ENCODE measurements at places on chromosomes 6 and 20.

DNA sequence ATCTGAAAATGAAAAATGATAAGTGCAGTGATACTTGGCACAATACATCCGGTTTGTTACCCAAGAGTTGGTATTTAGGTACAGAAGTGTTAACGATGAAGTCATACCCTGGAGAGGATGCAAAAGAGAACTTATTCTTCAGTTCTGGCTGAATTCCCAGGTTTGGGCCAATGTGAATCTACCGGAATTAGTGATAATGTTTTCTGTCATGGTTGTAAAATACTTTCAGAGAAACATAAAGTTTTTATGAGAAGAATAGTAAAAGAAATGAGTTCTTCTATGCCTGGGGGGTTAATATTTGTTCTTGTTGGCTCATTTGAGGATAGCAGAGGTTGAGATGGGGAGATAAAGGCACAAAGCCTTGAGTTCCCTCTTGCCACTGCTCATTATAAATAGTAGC lies 509.9 kb upstream of the POU3F2 start:
- no peak for DNase-seq

- DNase-seq, result no peak
Observed at GRCh38 chr6:44189257-44189656, 27.5 kb upstream of the MYMX start.

GRCh38 chr6:89940225-89941027 lies 46.2 kb downstream of the GJA10 start:
- peak; percentile 89 for DNase-seq

DNA sequence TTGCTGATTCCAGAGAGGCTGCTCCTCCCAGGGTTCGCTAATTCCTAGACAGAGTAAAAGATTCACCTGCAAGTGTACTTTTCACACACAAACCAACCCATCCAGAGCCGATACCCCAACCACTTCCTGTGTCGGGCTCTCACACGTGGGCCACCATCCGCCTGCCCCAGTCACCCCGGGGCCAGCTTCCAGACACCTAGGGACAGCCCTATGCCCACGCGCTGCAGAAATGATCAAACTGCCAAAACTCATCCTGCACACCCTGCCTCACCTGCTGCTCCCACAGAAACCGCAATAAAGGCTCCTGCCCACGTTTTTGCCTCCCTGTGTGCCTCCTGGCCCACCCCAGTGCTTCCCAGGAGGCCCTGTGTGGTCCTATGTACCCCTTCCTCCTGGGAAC lies 59.5 kb downstream of the PSMG4 start:
- no peak for DNase-seq

- peak; percentile 39 for DNase-seq
Observed at GRCh38 chr6:147285087-147285855, 81.1 kb downstream of the STXBP5 start.

- no peak for DNase-seq
Observed at GRCh38 chr6:154325142-154325541, 31.5 kb downstream of the IPCEF1 start.

GRCh38 chr20:48679599-48679998 lies 148.2 kb downstream of the PREX1 start:
- no peak for DNase-seq

Data from AG08395 (cell line).